Ascending aorta (tissue), 2 donors: ENCODE measurements at places on chromosomes 2 and 18.

- DNase-seq, result no peak
These were observed 108.6 kb upstream of the REV1 start for GRCh38 chr2:99598441-99598840.

DNA sequence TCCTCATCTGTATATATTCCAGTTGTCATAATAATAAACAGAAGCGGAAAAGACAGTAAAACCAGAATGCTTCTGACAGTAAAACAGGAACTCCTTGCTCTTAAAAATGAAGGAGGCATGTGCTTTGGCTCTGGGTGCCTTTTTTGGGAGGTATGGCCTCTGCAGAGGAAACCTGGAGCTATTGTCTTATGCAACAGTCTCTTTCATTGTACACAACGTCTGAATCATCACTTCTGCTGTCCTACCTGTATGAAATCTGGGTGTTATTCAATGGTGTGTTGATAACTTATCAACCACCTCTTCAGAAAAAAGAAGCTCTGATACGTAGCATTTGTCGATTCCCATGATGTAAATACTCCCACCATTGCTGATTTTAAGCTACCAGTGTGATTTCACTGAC lies 64.8 kb downstream of the CDCA7 start:
- DNase-seq, result no peak

DNA sequence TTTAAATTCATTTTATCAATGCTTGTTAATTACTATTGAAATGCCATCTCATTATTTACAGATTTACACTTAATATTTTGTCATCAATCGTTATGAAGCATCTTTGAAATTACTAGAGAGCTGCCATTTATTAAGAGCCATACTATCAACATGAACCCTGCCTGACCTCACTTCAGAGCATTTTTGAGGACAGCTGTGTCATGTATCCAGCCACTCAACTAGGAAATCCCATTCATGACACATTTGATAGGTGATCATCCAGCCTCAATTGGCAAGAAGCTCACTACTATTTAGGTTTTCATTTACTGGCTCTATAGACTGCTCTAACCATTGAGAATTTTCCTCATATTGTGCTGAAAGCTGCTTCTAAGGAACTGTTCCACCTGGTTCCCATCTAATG lies 40.6 kb upstream of the TLK1 start:
- no peak for DNase-seq

DNA sequence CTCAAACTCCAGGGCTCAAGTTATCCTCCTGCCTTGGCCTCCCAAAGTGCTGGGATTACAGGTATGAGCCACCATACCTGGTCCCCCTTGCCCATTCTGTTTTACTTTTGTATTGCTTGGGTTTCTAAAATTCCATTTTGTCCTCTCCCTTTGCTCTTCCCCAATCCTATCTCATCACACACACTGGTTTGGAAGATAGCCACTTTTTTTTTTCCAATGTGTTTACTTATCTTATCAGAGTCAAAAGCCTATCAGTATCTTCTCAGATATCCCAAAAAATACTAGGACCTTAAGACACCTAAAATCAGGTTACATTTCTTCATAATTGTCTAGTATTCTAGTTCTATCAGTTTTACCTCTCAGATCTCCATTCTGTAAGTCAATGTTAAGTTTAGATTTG lies 56.1 kb downstream of the MSH2 start:
- DNase-seq, result no peak

DNA sequence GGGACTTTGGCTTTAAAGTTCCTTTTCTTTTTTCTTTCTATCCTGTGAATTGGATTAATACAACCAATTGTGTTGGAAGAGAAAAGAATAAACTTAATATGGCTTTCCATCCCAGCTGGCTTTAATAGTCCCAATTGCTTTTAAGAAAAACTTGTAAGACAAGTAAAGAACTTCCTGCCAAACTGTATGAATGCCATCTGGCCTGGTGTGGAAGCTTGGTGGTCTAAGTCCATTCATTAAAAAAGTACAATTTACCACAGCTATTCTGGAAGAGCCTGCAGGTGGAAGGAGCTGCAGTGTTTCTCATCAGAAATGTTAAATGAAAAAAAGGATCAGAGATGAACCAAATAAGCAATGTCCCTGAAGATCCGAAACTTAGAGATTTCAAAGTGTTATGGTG lies 103.9 kb downstream of the KLHL14 start:
- no peak for DNase-seq

- no peak for DNase-seq
These were observed 367.1 kb downstream of the ZEB2 start for GRCh38 chr2:144152817-144153271.

- no peak for DNase-seq
These were observed 10.2 kb downstream of the INSIG2 start for GRCh38 chr2:118098307-118099030.

- DNase-seq, result no peak
These were observed 144.7 kb downstream of the GREB1L start for GRCh38 chr18:21386523-21387240.

GRCh38 chr2:48968011-48968410 lies 186.3 kb downstream of the FSHR start:
- DNase-seq, result no peak

- no peak for DNase-seq
These were observed 266.8 kb upstream of the LYPD1 start for GRCh38 chr2:132936791-132937190.
